Stimulated activated CD8-positive, alpha-beta memory T cell treated with anti-CD3 and anti-CD28 coated beads, Interleukin-4, amount 100 ng/mL, for 1 hour (primary cell): ENCODE measurements at places on chromosomes 5 and 9.

GRCh38 chr9:69215774-69216485 lies 41.9 kb downstream of the TJP2 start:
- DNase-seq = no peak

- no peak for DNase-seq
These were observed 168.6 kb downstream of the NNT start for GRCh38 chr5:43771611-43772031.

DNA sequence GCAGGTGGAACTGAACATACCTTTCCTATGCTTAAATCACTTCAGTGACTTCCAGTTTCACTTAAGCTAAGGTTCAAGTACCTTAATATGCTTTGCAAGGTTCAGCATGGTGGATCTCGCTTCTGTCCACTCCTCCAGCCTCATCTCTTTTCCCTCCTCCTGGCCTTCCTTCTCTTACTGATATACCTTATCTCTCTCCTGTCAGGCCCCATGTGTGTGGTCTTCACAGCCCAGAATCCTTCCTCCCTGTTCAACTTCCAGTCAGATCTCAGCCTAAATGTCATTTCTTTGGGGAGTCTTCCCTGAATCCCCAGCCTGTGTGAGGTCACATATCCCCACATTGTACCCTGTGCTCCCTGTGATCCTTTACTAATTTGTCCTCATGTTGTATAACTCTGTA lies 87.7 kb downstream of the ANGPTL2 start:
- DNase-seq = no peak

DNA sequence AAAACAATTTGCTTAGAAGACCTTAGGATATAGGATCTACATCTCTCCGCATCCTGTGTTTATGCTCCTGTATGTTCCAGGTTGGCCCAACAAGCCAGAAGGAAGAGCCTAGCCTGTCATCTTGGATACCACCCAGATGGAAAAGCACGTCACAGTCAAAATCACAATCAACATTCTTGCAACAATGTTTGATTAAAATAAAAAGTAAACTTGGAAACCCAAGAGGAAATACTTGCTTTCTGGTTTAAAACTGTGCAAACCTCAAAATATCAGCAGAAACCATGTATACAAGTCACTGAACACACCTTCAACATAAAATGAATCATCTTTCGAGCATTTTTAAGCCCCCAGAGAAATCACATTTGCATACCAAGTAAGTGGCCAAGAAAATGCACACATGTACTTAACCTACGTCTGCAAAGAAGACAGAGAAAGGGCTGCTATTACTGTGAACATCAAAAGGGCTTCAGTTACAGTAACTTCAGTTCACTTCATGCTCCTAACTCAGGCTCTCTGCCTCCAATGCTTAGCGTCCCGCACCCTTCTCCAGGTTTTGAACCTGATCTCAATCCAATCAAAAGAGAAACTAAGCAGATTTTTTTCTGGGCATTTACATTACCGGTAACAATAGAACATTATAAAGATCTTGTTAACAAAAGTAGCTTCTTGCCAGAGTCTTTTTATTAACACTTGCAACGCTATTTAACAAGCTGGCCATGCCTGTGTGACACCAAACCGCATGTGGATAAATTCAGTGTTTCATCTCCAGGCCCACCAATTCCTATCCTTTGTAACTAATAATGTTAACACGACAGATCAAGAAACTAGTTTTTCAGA lies 1.3 kb downstream of the ENC1 start:
- no peak for DNase-seq

GRCh38 chr5:145464171-145464570 lies 371.0 kb downstream of the PRELID2 start:
- DNase-seq = no peak

GRCh38 chr5:138752341-138752950 lies 779 bp upstream of the CTNNA1 start:
- DNase-seq = no peak
